Activated naive CD8-positive, alpha-beta T cell treated with anti-CD3 and anti-CD28 coated beads for 36 hours (primary cell): ENCODE measurements at places on chromosomes 6 and 20. TPM values are rescaled to one million over a fixed set of nuclear protein-coding genes. Genes with fewer than 3 reads are reported as not detected.

The CST1 gene
- total RNA-seq: not detected

The MAFB gene
- total RNA-seq: not detected

The PPP1R16B gene
- 65.4 TPM for total RNA-seq

The EPPIN gene
- not detected for total RNA-seq

The ZKSCAN3 gene
- total RNA-seq: 1.8 TPM

The GSTA1 gene
- total RNA-seq: not detected

The PMEPA1 gene
- 1.7 TPM for total RNA-seq

The C6orf141 gene
- 0.28 TPM for total RNA-seq

The BIRC7 gene
- total RNA-seq: 0.34 TPM

The CCN6 gene
- total RNA-seq: 0.19 TPM

The SLC25A27 gene
- total RNA-seq: 2.1 TPM

The SCP2D1 gene
- not detected for total RNA-seq

The GGTLC1 gene
- total RNA-seq: not detected

- DNase-seq: no peak
Observed at GRCh38 chr6:146903451-146903850, 300.8 kb upstream of the STXBP5 start.

DNA sequence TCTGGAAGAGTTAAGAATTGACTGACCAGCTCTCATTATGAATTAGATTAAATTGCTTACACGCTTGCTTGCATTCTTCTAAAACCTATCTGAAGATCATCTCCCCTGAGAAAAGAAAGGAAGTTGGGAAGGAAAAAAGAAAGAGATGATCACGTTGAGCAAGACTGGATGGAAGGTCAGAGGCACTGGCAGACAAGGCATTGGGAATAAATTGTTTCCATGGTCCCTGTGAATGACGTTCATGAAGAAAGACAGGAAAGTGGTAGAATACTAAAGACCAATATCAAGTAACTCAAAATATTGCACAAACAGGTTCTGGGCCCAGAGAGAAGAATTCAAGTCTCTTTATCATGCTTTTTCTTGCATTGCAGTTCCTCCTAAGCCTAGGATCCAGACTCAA lies 1045.4 kb upstream of the MAP3K7 start:
- DNase-seq: no peak

GRCh38 chr6:152975204-152975915 lies 7.5 kb downstream of the FBXO5 start:
- DNase-seq: no peak

- no peak for DNase-seq
Observed at GRCh38 chr6:120348926-120349325, 985.4 kb downstream of the TBC1D32 start.

DNA sequence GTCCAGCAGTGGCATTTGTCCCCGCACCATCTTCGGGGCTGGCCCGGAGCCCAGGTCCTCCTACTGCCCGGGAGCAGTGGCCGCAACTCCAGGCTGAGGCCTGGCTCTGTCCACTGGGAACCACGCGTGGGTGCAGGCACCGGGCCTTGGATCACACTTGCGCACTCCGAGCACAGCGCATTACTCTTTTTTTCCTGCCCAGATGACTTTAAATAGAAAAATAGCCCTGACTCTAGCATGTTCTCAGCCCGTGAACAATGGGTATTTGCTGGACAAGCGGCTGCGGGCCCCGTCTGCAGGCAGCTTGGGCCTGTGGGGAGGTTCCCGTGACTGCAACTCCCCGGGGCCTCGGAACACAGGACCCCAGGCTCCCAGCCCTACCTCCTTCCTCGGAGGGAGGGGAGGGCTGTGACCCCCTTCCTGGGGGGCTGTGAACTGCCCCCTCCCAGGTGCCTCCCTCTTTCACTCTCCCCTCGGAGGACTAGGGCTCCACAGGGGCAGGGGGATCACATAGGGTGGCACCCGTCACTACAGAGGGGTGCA lies 162.2 kb downstream of the TBXT start:
- DNase-seq: no peak

DNA sequence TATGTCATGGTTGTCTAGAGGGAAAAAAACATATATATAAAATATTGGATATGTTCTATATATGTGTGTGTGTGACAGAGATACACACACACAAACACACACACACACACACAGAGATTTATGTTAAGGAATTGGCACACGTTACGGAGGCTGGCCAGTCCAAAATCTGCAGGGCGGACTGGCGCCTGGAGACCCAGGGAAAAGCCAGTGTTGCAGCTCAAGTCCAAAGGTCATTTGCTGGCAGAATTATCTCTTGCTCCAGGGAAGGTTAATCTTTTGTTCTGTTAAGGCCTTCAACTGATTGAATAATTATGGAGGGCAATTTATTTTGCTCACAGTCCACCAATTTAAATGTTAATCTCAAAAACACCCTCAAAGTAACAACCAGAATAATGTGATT lies 37.5 kb upstream of the PDE7B start:
- DNase-seq: no peak

DNA sequence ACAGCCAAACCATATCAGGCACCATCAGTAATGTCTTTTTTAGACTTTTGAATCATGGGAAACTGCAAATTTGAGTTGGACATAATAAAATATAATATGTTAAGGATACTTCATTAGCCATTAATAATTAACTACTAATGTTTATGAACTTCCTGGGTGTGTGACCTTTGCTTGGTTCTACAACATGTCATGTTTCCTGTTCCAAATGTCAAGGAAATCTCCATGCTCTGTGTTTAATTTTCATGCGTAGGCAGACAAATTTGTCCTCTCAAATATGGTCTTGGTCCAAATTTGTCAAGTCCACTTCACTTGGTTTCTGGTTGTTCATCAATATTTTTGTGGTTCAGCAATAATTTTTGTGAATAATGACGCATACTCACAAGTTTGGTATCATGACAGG lies 410.5 kb downstream of the BMP2 start:
- DNase-seq: no peak

- no peak for DNase-seq
Observed at GRCh38 chr6:154341871-154342270, 14.7 kb downstream of the IPCEF1 start.

- DNase-seq: peak; percentile 57
Observed at GRCh38 chr6:154352898-154353585, 3.6 kb downstream of the IPCEF1 start.

- DNase-seq: peak; percentile 85
Observed at GRCh38 chr6:26595669-26596269, 984 bp upstream of the ABT1 start.

- no peak for DNase-seq
Observed at GRCh38 chr20:21682521-21682954, 22.9 kb upstream of the PAX1 start.

DNA sequence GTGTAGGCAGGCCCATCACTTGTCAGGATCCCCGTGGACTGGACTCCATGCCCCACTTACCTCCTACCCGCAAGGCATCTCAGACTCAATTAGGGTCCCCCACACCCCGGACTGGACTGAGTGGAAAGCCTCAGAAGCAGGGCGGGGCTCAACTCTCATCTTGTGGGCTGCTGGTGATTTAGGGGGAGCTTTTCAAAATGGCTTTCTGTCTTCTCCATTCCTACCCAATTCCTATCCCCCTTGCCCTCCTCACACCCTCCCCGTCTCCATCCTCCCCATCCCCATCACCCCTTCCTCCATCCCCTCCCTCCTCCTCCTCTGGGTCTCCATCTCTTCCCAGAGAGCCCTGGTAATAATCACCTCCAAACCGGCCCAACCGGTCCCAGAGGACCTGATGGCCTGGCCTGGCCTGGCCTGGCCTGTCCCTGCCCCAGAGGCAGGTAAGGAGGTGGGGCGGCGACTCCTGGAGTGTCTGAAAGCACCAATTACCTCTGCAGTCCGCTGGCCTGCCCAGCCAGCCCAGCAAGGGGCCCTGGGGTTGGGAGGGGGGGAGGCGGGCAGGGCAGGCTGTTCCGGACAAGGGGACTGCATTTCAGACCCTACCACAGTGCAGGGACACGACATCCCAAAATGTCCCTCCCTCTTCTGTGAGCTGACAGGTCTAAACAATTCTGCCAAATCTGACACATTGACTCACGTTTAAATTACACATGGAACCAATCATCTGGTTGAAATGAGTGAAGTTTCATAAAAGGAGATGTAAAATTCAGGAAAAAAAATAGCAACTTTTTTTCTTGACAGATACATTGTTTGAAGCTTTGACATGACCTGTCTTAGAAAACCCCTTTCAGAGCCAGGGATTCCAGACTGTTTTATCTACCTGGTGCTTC lies 24.8 kb downstream of the MAFB start:
- no peak for DNase-seq

DNA sequence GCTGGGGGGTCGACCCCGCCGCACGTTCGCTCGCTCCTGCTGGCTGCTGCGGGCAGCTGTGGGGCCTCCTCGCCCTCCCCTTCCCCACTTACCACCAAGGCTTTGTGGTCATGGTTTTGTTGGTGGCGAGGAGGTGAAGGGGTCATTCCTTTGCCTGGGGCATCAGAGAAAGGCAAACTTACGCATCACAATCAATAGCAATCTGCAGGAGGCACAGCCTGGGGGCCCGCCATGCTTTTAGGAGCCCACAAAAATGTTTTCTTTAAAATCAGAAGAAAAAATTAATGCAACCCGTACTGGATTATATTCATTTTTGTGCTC lies 137.0 kb downstream of the IMPG1 start:
- no peak for DNase-seq

- no peak for DNase-seq
Observed at GRCh38 chr6:169254456-169255316, 1.0 kb upstream of the THBS2 start.

GRCh38 chr6:55874316-55874715 lies 1.1 kb downstream of the BMP5 start:
- no peak for DNase-seq

DNA sequence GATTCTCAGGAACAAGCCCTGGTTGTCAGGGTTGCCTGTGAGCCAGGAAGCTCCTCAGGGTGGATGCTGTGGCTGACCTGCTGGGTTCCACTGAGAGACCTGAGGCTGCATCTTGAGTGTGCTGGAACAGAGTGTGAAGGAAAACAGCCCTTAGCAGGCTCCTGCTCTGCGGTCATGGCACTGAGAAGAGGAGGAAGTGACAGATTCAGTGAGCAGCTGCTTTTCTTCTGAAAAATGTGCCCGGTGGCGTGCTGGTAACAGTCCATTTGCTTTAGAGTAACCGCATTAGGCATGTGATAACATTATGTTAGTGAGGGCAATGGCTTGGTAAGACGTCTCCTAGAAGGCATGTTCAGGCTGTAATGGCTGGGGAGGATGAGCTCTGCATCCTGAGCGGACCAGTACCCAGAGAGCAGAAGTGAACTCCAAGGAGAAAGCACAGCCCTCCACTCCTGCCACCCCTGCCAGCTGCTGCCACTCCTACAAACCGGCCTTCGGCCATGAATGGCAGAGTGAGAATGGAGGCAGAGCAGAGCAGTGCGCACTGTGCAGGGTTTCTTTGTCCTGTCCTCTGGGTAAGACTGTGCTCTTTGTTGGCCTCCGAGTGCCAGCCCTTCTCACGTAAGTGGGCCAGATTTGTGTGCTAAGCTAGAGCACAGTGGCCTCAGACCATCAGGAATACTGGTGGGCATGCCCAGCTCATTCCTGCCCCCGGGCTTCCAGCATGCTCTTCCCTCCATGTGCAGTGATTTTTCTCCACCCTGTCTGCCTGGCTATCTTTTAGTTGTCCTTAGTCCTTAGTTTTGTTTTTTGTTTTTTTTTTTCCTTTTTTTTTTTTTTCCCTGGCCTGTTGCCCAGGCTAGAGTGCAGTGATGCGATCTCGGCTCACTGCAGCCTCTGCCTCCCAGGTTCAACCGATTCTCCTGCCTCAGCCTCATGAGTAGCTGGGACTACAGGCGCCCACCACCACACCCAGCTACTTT lies 98.1 kb upstream of the VSTM2L start:
- no peak for DNase-seq

DNA sequence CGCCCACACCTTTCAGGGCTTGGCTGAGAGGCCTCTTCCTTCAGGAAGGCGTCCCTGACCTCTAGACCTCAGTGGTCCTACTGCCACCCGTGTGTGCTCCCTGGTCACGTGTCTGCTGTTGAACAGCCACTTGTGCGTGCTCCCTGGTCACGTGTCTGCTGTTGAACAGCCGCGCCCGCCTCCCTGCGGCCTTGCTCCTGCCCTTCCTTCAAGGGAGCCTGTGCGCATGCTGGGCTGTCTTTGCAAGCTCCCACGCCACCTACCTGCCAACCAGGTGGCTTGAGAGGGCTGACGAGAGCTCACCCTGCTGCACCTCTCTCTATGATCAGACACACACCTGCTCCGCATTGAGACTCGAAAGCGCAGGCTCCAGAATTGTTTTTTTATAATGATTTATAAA lies 179.3 kb downstream of the BMP7 start:
- DNase-seq: no peak

- DNase-seq: no peak
Observed at GRCh38 chr6:148192310-148192709, 150.3 kb upstream of the SASH1 start.

- peak; percentile 38 for DNase-seq
Observed at GRCh38 chr6:26501482-26501986, 1.4 kb downstream of the BTN1A1 start.

DNA sequence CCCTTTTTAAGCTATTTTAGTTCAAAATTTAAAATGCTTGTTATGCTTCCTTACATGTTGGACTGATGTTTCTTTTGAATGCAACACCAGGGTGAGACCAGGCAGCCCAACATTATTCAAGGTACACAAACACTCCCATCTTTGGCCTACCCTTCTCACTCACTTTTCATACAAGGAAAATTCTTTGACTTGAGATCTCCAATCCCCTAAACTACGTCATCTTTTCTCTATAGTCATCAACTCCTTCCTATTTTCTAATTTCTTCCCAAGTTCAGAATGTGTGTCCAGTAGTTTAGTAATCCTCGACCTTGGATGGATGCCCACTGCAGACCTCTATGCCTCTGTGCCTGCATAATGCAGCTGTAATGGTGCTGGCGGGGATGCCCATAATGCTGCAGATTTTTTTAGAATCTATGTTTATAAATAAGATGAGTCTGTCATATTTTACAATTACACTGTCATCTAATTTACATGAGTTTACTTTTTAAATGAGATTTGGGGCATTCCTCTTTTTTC lies 108.7 kb downstream of the ID4 start:
- DNase-seq: no peak

DNA sequence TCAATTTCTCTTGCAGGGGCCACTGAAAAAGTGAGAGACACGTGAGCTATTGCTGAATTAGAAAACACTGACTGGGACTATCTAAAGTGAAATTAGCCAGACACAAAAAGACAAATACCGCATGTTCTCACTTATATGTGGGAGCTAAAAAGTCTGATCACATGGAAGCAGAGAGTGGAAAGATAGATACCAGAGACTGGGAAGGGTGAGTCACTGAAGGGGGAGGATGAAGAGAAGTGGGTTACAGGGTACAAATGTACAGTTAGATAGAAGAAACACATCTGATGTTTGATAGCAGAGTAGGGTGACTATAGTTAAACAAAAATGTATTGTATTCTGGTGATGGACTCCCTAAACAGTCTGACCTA lies 13.4 kb downstream of the CST3 start:
- DNase-seq: no peak

DNA sequence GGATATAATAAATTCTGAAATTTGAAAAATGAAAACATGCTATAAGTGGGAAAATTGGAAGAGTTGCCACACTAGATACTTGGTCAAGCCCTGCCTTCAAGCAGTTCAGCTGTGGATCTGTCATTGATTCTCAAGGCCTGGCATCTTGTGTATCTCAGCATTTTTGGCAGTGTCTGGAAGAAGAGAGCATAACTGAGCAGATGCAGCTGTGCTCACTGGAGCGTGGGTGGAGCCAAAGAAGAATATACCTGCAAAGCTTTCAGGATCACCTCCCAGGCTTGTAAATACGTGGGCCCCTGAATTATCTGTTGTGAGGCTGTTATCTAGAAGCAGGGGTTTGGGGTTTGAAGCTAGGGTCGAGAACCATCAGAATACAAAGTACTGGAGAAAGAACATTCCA lies 31.3 kb upstream of the CHD6 start:
- no peak for DNase-seq

GRCh38 chr6:16769131-16769985 lies 8.1 kb upstream of the ATXN1 start:
- peak; percentile 63 for DNase-seq
